ENCODE measurements at places on chromosomes 5 and 9. TPM values are rescaled to one million over a fixed set of nuclear protein-coding genes. Genes with fewer than 3 reads are reported as not detected.

Gene SARDH
- 0.27 TPM for total RNA-seq

Gene SOWAHA
- total RNA-seq: not detected

Gene CLTA
- total RNA-seq: 302 TPM

Gene TAF11L5
- not detected for total RNA-seq

Gene ACTBL2
- 0.04 TPM for total RNA-seq

Gene STPG3
- not detected for total RNA-seq

Gene MELK
- total RNA-seq: 45.8 TPM

Gene CREB3
- 49.3 TPM for total RNA-seq

Gene RUFY1
- total RNA-seq: 24.1 TPM

Gene SGCD
- total RNA-seq: not detected

Gene IFNA2
- total RNA-seq: not detected

Gene LCN10
- total RNA-seq: not detected

Data from hair follicular keratinocyte (primary cell).